Bronchial epithelial cell (primary cell): ENCODE measurements at places on chromosomes 13 and 19.

DNA sequence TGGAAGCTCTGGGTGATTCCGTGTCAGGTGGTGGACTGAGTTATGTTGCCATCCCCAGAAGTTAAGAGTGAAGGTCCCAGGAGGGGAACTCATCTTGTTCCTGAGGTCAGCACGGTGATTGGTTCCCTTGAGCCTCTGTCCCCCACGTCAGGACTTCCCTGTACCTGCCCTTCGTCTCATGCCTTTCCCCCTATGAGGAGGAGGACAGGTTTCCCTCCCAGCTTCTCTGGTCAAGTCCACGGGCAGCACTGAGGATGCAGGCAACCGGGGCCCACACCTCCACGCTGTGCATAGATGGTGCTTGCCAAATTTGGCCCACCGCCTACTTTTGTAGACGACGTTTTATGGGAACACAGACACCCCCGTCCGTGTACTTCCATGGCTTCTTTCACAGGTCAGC, 42.7 kb downstream of the TEX29 start:
- DNase-seq: no peak

GRCh38 chr13:48112896-48113755, 18.2 kb upstream of the MED4 start:
- peak; percentile 12 for DNase-seq

DNA sequence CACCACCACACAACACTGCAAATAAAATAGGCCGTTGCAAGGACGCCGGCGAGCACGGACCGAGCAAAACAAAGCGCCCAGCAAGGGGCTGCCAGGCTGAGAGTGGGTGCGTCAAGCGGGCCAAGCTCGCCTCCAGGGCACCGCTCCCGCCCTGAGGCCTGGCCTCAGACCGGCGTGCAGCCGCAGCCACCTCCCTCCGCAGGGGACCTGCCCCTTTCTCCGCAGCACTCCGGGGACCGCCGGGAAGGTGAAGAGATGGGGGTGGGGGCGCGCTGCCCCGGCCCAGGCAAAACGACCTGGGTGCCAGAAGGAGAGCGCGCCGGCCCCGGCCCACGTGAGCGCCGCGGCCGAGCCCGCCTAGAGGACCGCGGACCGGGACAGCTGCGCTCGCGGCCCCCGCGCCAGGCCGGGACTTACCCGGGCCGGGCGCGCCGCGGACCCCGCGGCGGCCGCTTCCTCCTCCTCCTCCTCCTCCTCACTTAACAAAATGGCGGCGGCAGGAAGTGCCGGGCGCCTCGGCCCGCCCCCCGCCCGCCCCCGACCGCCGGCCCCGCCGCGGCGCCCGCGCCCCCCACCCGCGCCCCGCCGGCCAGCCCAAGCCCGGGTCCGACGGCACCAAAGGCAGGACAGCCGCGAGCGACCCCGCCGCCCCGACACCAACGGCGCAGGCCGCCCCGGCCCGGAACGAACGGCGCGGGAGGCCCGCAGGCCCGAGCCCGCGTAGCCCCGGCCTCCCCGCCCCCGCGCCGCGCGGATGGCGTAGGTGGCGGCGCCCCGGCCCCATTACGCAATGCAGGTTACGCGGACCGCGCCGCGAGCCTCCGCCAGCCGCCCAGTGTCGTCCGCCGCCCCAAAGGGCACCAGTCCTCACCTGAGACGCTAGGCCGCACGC, 674 bp downstream of the BRD4 start:
- DNase-seq: no peak

DNA sequence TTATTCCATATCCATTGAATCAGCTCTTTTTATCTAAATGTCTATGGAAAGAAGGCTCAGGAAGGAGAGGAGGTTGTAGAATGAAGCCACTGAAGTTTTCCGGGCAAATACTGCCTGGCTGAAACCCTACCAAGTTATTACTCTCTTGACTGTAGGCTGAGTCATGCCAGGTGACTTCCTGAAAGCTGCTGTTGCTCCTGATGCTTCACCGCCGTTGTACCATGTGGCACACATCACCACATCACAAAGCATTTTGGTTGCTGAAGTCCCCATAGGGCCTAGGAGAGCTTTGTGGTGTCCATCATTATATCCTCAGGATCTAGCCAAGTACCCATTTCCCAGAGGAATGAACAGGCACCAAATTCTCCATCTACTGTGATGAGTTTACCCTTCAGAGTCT, 11.1 kb upstream of the TDRD12 start:
- DNase-seq: no peak

DNA sequence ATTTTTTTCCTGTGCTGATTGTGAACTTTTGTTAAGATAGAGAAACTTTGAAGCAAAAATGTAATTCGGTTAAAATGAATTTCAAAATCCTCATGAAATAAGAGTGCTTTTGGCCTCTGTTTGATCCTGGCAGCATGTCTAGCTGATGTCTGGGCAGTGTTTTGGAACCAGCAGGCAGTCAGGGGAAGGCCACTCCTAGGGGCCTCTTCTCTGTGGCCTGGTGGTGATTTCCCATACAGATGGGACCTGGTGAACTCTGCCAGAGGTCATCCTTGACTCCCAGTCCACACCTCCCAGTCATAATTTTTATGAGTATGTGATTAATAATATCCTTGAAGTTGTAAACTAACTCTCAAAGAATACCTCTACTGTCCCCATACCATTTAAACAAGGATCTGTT, 226.6 kb downstream of the PCCA start:
- no peak for DNase-seq

DNA sequence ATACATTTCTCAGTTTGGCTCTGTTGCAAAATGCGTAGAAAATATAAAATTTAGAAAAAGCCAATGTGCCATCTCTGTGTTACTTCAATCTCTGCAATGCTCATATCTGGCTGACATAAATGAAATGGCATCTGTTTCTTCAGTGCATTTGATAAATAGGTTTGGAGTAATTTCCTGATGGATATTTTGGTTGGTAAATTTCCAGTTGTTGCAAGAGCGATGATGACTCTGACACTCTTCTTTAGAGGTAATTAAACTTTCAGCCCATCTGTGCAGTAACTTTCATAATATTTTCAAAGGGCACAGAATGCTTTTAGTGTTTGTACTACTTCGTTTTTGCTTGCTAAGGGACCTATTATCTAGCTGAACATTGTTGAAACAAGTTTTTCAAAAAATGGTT, 1286.4 kb downstream of the PCDH9 start:
- DNase-seq: no peak
